Omental fat pad (tissue), 4 donors: ENCODE measurements at places on chromosomes 6 and 20.

- no peak for DNase-seq
Measured at GRCh38 chr20:34216382-34216742, 24.9 kb upstream of the ASIP start.

GRCh38 chr6:168177103-168177891 is 98.3 kb upstream of the FRMD1 start:
- DNase-seq: no peak

DNA sequence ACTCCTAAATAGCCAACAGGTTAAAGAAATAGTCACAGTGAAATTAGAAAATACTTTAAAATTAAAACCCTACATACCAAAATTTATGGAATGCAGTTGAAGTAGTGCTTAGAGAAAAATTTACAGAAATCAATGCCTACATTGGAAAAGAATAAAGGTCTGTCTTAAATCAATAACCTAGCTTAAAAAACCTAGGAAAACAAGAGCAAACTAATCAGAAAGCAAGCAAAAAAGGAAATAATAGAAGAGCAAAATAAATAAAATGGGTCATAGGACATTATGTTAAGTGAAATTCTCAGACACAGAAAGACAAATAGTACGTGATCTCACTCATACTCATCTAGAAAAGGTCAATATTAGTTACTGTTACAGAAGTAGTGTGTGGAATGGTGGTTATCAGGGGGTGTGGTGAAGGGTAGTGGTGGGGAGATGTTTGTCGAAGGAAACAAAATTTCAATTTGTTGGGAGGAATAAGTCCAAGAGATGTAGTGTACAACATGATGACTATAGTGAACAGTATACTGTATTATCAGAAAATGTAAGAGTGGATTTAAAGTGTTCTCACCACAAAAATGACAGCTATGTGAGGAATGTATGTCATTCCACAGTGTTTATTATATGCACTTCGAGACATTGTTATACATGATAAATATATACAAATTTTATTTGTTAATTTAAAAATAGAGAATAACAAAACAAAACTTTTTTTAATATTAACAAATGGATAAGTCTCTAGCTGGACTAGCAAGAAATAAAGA is 423.6 kb downstream of the CDH26 start:
- no peak for DNase-seq

DNA sequence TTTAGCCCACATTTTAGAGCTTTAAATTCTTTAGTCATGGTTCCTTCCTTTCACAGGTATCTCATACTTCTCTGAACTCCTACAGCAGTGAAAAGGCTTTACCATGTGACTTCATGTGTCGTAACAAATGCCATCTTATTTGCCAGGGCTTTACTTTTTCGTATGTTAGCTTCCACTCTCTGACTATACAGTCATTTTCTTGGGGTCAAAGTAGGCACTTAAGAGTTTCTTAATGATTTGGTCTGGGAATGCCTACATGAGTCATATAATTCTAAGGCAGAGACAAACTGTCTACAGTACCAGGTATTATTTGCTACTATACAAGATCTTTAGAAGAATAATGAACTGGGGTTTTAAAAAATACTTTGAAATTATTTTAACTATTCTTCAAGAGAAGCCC is 15.0 kb downstream of the RAB23 start:
- DNase-seq: no peak

DNA sequence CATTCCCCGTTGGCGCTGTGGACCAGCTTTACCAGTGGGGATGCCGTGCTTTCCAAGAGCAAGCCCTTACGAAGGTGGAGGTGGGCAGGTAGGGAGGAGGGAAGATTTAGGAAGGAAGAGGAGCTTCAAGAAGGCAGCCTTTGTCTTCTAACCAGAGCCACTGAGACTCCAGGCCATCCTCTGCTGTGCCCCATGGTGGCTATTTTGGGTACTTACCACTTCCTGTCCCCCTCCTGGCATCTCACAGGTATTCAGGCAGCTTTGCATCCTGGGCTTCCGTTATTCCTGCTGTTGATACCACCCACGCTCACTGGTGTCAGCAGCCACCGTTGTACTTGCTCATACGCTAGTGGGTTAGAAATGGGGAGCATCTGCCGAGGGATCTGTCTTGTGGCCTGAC is 22.9 kb downstream of the ERMARD start:
- no peak for DNase-seq

DNA sequence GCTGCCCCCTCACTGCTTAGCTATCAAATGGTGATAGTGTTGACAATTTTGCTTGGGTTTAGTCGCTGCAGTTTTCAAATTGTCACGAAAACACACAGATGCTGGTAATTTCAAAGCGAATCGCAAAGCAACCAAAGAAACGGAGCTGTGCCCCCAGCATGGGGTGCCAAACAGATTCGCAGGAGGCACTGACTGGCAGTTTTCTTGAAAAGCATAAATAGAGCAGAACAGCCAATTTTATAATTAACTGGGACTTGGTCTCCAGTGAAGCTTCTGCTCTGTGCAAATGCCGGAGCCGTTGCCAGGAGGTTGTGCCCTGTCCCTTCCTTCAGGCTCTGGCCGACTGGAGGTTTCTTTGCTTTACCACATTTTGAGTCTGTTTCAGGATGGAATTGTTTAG is 18.8 kb downstream of the ARHGAP40 start:
- no peak for DNase-seq

DNA sequence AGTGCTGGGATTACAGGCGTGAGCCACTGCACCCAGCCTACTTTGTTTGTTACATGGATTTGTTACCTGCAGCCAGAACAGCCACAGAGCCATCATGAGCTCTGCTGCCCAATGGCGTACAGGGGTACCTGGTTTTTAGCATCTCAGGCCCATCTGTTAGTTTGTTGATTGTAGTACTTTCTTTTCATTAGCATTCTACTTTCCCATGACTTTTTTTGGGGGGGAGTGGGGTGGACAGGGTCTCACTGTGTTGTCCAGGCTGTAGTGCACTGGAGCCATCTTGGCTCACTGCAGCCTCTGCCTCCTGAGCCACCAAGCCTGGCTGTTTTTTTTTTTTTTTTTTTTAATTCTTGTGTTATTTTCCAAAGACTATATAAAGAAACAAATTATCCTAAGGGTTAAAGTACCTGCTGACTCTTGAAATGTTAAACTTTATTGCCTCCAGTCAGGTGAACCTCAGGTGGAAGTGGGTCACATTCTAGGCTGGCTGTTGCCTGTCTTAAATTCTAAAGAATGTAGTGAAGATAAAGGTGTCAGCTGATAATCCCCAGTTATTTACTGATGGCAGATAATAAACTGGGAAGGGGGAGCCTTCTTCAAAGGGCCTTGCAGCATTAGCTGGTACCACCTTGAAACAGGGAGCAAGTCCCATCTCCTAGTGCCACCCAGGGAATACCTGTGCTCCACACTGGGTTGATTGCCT is 15.2 kb downstream of the NEU1 start:
- no peak for DNase-seq

DNA sequence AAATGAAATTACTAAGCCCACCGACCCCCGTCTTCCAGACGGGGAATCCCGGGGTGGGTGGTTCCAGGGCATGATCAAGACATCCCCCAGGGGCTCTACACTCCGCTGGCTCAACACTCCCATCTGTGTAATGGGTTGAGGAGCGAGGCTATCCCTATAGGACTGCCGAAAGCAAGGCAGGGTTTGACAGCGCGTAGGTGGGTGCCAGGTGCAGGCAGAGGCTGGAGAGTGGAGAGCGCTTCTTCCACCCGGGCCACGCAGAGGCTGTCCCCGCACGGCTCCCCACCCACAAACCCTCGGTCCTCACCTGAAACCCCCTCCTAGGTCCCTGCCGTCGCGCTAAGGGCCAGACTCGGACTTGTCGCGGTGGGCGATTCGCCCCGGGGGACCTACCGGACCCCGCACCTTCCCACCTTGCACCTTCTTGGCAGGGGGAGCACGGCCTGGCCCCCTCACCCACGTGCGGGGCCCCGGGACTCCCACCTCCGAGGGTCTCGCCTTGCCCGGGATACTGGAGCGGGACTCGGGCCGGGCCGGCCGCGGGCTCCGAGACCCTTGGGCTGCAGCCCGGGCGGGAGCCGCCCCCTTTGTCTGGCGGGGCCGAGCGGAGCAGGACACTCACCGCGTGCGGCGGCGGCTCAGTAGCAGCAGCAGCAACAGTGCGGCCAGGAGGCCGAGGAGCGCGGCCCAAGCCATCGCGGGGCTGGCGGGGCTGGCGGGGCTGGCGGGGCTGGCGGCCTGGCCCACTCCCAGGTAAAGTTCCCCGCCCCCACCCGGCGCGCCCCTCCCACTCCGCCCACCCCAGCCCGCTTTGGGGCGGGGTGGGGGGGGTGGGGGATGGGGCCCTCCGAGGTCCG is at the start of gene PTGIS:
PTGIS (minus strand) TSS at position 717 of the 857 bp plus-strand sequence; CDS start at position 696, 21 bp downstream.
- no peak for DNase-seq

DNA sequence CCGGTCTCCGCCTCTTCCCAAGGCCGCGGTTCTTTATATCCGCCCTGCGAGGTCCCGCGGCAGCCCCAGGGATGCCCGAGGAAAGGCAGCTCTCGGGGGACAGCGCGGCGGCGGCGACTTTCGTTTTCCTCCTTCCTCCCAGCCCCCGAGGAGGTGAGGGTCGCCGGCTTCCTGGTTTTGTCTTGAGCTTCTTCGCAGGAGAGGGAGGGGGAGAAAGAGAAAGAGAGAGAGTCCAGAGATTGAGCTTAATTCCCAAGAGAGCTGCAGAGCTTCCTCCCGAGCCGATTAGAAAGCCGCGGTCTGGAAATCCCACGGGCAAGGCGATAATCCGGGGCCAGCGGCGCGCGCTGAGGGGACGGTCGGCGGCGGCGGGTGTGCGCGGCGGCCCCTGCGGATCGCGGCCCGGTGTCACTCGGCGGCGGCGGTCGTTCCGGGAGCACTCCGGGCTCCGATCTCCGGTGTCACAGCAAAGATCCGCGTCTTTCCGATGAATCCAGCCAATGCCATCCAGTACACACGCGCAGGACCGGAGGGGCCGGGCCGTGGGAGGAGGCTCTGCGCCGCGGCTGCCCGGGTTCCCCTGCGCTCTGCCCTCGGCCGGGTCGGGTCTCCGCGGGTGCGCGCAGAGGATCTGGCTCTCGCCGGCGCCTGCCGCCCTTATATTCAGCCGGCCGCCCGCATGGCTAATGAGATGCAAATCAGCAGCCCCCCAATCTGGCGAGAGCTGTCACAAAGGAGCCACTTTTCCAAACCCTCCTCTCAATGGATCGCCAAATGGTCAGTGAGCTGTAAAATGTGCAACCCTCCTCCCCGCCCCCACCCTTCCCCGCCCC is at the start of gene DLL1:
DLL1 (minus strand) TSS at position 783 of the 833 bp plus-strand sequence. CDS start 939 bp downstream, outside the sequence.
- no peak for DNase-seq

GRCh38 chr6:155183095-155183494 is 80.7 kb upstream of the CLDN20 start:
- no peak for DNase-seq

DNA sequence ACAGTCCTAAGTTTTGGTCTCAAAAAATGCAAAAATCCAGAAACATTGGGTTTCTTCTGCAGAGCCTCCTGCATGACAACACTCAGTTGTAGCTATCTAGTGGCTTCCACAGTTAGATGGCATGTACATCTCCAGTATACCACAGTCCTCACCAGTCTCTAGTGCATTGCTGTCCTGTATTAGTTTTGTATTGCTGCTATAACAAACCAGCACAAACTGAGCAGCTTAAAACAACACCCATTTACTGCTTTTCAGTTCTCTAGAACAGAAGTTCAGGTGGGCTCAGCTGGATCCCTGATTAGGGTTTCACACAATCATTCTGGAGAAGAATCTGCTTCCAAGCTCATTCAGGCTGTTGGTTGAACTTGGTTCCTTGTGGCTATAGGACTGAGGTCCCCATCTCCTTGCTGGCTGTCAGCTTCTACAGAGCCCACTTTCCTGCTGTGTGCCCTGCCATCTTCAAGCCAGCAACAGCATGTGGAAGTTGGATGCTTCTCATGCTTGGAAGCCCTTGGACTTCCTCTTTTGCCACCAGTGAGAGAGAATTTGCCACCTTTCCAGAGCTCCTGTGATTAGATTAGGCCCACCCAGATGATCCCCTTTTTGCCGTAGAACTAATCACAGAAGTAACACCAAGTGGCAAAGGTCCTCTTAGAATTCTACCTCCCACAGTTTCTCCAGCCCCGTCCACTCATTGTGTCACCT is 48.9 kb upstream of the TBC1D7 start:
- no peak for DNase-seq

GRCh38 chr6:52475307-52475706 is 55.2 kb downstream of the EFHC1 start:
- DNase-seq: no peak

DNA sequence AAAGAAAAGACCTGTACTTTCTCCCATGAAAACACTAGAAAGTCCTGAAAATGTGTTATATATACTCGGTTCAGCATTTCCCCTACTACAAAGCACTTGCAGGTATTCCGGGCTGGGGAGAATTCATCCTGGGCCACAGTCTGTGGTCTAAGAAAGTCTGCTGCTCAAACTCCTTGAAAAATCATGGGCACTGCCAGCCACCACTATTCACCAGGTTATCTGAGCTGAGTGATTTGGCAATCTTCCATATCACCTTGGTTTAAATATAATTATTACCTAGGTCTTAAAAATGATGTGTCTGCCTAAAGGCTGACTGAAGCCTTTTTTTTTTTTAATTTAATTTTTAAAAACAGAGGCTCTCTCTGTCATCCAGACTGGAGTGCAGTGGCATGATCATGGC is 11.3 kb downstream of the FKBP5 start:
- no peak for DNase-seq

DNA sequence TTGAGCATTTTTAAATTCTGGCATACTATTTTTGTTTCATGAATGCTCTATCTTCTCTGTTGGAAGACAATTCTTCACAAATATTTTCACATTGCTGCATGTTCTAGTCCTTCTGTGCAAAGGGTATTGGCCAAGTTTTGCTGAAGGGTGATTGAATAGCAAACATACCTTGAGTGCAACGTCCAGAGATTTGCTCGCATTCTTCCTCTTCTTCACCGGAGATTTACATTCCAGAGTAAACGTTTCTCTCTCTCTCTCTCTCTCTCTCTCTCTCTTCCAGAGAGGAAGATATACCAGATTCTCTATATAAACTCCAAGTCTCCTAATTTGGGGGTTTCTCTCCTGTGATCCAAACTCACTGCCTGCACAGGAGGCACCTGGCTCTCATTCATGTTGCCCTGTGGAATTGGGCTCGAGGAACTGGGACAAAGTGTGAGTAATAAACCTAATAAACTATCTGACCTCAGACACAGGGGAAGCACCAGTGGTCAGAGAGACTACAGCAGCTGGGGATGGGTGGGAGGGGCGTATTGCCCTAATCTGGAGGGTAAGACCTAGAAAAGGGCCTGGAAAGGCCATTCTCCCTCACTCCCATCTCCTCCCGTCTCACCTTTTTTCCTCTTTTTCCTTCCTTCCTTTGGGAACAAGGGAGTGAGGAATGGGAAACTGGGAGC is 1.1 kb upstream of the TREML1 start:
- DNase-seq: no peak

- no peak for DNase-seq
Measured at GRCh38 chr6:51099201-51099600, 280.5 kb downstream of the TFAP2B start.

DNA sequence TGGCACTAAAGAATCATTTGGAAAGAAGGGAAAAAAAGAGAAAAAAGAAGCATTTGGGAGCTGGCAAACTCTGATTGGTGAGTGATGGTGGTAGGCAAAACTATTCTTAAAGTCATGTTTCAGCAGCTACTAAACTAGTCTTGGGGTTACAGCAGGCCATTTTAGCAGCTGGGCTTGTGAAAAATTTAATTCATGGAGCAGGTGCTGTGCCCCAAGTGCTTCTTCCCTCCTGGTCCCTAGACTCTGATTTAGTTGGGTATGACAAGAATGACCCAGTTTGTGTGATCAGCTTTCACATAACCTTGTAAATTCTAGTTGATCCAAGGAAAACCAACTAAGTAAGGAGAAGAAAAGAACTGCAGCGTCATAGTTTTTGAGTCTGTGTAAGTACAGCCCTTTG is 1.1 kb upstream of the ASIP start:
- DNase-seq: no peak

- no peak for DNase-seq
Measured at GRCh38 chr6:85680388-85680787, 37.7 kb upstream of the SYNCRIP start.
